ENCODE measurements at places on chromosomes 2 and 18. TPM values are rescaled to one million over a fixed set of nuclear protein-coding genes. Genes with fewer than 3 reads are reported as not detected.

The CSRNP3 gene
- 0.26 TPM for total RNA-seq

The SMYD1 gene
- total RNA-seq: not detected

The UGT1A5 gene
- total RNA-seq: 0.26 TPM

The OTOS gene
- not detected for total RNA-seq

The FHOD3 gene
- total RNA-seq: 8.8 TPM

The TRIB2 gene
- total RNA-seq: 6.5 TPM

The MDH1B gene
- not detected for total RNA-seq

The MAP3K19 gene
- total RNA-seq: not detected

The ACTG2 gene
- not detected for total RNA-seq

The TMX3 gene
- total RNA-seq: 40.2 TPM

The CHST9 gene
- total RNA-seq: 0.38 TPM

The REG3G gene
- not detected for total RNA-seq

The RGPD3 gene
- total RNA-seq: 0.26 TPM

The SERPINB12 gene
- total RNA-seq: 1.4 TPM

The FBXO15 gene
- 0.13 TPM for total RNA-seq

The ASAP2 gene
- 20.0 TPM for total RNA-seq

The SPATA3 gene
- not detected for total RNA-seq

The RNASEH1 gene
- total RNA-seq: 51.9 TPM

The VSNL1 gene
- 0.64 TPM for total RNA-seq

The MAP2 gene
- total RNA-seq: 8.2 TPM

The B3GNT7 gene
- 0.26 TPM for total RNA-seq

The ADAM17 gene
- 91.1 TPM for total RNA-seq

The CABYR gene
- total RNA-seq: 0.90 TPM

The CFAP53 gene
- total RNA-seq: 0.26 TPM

The ABCA12 gene
- 7.1 TPM for total RNA-seq

The SEMA4C gene
- 7.8 TPM for total RNA-seq

The RALB gene
- 52.7 TPM for total RNA-seq

The DLX2 gene
- not detected for total RNA-seq
